LoVo (cell line): ENCODE measurements at places on chromosomes 16 and 17.

DNA sequence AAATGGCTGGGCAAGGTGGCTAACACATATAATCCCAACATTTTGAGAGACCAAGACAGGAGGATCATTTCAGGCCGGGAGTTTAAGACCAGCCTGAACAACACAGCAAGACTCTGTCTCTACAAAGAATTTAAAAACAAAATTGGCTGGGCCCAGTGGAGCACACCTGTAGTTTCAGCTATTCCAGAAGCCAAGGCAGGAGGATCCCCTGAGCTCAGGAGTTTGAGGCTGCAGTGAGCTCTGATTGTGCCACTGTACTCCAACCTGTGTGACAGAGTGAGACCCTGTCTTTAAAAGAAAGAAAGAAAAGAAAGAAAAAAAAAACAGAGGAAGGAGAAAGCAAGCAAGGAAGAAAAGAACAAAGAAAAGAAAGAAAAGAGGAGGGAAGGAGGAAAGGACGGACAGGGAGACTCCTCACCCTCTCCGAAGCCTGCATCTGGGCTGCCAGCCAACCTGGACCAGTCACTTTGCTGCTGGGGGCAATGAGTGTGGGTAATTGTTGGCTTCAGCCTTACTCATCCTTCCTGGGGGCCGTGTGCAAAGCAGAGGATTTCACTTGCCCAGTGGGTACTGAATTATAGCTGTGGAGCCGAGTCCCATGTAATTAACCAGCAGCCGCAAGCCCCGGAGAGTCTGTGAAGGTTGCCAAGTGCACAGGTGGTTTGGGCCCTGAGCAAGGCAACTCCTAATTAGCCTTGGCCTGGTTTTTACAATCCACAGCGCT lies 6.7 kb upstream of the MT4 start:
- peak; percentile 25 for DNase-seq

DNA sequence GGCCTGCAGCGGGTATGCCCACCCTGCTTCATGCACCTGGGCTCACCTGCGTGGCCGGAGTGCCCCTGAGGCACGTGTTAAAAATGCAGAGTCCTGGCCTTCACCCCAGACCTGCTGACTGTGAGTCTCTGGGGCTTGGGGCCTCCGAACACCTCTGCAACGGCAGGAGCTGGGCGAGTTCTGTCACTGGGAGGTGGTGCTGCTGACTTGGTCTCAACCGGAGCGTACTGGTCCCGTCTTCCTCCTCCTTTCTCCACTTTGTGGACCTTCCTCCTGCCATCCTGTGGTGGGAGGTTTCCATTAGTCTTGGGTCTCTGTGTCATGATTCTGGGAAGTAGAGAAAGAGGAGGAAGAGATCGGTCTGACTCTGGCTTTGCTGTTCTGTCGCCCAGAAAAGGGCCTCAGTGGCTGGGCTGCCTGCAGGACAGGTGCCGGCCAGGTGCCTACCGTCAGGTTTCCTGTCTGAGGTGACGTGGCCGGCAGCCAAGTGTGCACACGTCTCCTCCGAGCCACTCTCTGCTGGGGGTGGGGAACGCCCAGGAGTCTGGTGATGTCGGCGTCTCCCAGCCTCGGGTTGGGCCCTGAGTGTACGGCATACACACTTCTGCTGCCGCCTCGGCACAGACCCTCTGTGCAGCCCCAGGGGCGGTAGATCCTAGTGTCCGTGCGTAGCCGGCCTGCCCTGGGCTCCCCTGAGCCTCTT lies 6.9 kb downstream of the TSC2 start:
- no peak for DNase-seq

DNA sequence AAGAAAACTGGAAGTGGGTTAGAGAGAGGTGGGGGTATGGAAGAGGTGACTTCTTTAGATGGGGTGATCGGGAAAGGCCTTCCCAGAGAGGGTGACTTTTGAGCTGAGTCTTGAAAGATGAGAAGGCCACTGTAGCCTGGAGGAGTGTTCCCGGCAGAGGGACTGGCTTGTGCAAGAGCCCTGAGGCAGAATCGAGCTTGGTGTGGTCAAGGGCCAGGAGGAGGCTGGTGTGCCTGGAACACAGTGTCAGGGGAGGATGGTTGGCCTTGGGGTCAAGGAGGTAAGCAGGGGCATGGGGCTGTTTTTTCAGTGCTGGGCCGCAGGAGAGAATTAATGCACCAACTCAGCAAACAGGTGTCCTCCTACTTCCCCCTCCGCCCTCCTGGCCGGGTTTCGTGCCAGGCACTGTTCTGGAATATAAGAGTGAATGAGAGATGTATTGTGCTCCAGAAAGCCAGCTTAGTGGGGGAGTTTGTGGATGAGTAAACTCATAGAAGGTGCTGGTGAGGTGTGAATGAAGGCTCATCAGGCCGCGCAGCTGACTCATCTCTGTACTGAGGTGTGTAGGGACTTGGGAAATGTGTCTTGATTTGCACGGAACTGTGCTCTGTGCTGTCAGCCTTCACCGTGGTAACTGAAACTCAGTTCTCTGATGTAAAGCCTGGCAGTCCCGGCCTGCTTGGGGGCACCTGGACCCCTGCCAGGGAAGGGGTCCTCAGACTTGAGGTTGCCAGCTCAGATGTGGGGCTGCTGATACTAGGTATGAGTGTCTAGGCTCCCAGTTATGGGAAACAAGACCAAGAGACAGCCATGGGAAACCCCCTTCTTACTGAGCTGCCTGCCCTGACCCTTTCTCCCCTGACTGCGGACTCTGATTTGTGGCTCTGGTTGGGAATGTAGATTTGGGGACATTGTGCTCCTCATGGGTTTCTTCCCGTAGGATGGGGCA lies 15.3 kb downstream of the KSR1 start:
- DNase-seq: no peak

DNA sequence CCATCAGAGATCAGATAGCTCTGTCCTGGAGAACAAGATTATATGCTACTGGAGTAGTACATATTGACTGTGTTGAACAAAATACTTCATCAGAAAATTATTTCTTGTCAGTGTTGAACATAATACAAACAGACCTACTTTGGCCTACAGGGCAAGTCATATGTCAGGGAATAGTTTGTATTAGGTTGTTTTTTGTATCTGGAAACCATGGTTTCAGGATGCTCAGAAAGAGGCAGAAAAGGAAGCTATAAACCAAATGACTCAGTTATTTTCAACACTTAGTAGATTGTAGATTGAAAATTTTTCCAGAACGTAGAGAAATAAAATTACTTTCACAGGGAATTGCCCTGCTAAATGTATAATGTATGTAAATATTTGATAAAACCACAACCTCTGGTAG lies 198.4 kb downstream of the CYB561 start:
- no peak for DNase-seq

GRCh38 chr17:8867361-8867981 lies at the start of gene PIK3R6:
PIK3R6 (minus strand) TSS chr17:8867674; CDS start chr17:8849794, 17,880 bp downstream.
- DNase-seq: no peak

GRCh38 chr17:50260501-50260911 lies 13.8 kb upstream of the TMEM92 start:
- DNase-seq: no peak

GRCh38 chr17:62565817-62566216 lies 61.7 kb upstream of the MRC2 start:
- no peak for DNase-seq

- DNase-seq: no peak
These were observed 160.6 kb downstream of the PRKCB start for GRCh38 chr16:23996258-23996955.

DNA sequence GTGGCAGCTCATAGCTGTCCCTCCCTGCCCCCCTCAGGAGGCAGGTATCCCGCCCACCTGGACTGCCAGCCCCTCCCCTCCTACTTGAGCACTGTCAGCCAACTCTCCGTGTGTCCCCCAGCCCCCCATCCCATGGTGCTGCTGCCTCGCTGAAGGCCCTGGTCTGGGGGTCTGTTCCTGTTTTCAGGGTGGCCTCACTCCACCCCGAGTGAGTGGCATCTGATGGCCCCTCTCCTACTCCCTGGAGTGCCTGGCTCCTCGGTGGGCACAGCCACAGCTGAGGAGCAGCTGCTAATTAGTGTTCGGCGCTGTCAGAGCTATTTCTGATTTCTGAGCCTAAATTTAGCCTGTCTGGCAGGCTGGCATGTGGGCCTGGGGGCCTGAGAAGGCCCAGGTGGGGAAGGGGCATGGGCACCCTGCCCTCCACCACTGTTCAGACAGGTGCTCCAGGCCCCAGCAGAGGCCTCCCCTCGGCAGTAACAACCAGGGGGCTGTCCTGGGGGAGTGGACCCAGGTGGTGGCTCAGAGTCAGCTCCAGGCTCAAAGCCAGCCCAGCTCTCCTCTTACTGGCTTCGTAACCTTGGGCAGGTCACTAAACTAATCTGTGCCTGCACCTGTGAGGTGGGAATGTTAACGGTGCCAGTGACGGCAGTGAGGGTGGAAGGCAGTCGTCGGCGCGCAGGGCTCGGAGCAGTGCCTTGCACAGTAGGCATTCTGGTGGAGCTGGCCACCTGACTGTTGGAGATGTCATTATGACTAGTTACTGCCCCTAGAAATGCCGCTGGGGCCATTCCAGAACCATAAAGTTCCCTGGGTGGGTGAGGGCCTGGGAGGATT lies 6.5 kb downstream of the FMNL1 start:
- no peak for DNase-seq

- DNase-seq: peak; percentile 14
These were observed 66.2 kb downstream of the TNFRSF13B start for GRCh38 chr17:16905593-16906191.

GRCh38 chr17:6269478-6269877 lies 165.4 kb downstream of the AIPL1 start:
- DNase-seq: peak; percentile 50

- no peak for DNase-seq
These were observed 13.7 kb upstream of the TRPV3 start for GRCh38 chr17:3571043-3571900.

- no peak for DNase-seq
These were observed 8.4 kb upstream of the SRCIN1 start for GRCh38 chr17:38613981-38614779.

DNA sequence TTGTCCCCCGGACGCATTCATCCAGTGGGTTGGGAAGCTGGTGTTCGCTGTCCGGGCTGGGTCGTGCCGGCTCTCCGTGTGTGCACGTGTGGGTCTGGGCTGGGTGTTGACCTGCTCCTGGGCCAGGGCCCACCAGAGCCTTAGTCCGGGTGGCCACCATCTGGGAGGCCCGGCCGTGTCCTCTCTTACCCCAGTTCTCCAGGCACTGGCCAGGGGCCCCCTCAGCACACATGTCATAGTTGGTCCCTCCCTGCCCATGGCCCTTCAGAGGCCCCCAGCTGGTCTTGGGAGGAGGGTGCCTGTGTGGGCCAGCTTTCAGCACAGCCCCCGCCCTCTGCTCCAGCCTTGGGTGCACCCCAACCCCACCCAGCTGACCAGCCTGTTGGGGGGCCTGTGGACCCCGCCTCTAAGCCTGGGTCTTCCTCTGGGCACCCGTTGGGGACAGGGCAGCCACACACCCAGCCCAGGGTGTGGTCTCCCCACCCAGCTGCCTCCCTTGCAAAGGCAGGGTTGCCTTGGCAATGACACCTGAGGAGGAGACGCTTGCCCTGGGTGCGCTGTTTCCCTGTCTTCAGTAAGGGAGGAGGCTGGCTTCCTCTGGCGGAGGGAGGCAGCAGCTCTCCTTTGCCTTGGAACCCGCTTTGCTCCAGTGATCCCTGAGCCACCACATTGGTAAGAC lies 77.4 kb downstream of the JPH3 start:
- no peak for DNase-seq

GRCh38 chr17:1743088-1743439 lies 393 bp downstream of the SERPINF2 start:
- DNase-seq: no peak
